ENCODE measurements at places on chromosomes 3 and 15.

DNA sequence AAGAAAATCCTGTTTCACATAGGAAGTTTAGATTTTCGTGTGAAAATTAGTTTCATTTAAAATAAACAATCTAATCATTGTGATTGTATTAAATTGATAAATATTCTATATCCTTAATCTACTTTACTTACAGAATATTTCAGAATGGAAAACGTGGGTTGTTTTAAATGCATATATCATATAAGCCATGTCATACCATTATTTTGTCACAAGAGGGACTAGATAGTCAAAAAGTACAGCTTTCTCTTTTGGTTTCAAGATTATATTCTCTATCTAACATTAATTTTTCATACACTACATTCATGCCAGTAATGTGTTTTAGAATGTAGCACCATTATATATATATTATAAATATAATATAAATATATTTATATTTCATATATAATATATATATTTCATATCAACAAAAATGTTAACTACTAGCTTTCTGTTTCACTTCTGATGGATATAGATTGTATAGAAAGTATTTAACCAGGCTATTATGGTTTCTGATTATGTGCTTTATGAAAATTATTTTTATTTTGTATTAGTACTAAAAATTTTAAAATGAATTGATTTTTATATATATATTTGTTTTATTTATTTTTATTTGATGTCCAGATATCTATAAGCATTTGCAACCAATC, 45.3 kb downstream of the OSTN start:
- DNase-seq, result no peak

- no peak for DNase-seq
Observed at GRCh38 chr15:58438956-58439355, 7.2 kb downstream of the LIPC start.

GRCh38 chr3:194098081-194098842, 37.7 kb upstream of the HES1 start:
- DNase-seq, result no peak

DNA sequence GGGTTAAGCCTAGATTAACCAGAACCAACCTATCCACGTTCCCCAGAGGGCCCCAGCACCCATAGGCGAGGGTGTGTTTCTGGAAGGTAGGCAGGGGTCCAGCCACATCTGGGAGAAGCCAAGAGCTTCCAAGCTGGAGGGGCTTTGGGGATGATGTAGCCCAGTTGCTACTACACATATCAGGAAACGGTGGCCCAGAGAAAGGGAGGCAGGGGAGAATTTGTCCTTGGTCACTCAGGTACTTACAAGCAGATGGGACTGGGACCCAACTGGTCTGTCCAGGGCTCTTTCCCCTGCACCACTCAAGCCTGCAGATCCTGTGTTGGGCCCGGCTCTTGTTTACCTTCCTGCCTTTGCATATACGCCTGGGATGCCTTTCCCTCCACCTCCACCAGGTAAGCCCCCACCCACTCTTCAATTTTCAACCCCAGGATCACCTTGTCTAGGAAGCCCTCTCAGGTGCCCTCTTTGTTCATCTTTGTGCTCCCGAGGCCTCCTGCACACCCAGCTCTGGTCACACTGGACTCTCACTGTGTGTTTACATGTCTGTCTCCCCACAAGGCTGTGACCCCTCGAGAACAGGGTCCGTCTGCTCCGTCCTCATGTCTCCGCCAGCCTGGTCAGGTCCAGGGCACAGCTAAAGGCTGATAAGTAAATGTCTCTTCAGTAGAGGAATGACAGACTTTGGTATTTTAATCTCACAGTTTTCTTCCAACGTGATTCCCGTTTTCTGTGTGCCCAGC, 204.4 kb upstream of the LINGO1 start:
- DNase-seq, result no peak

DNA sequence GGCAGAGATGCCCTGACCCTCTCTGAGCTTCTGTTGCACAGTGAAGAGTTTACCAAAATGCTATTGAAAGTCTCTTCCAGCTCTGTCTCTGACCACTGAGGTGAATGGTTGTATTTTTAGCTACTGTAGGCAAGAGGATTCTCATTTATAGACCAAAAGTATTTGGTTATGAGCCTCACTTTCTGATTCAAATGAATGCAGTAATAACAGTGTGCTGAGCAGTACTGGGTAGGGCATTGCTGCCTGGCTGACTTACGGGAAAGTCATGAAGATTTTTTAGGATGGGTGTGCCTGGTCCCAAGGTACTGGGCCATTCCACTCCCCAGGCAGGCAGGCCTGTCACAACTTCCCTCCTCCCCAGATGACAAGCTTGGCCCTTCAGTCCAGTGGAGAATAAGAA, 15.5 kb downstream of the PLA1A start:
- no peak for DNase-seq

GRCh38 chr3:55880357-55880756, 393.3 kb upstream of the WNT5A start:
- no peak for DNase-seq

- DNase-seq, result no peak
Observed at GRCh38 chr3:183393625-183394024, 34.8 kb downstream of the MCF2L2 start.

DNA sequence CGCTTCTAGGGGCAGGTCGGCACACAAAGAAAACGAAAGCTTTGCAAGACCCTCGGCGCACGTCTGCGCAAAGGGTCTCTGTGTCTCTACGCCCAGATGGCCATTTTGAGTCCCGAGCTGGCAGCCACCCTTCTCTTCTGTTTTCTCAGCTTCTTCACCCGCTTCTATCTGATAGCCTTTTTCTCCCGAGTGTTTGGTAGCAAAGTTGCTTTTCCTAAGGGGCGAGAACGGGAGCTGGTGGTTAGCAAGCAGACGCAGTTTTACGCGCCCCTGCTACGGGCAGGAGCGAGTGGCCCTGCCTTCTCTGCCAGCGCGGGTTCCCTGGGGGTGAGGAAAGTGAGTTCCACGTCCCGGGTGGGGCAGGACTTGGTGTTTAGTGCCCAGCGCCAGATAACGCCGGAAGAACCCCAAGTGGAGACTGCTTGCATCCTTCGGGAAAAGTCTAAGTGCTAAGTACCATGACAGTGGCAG, 2.9 kb upstream of the MKRN2 start:
- no peak for DNase-seq

DNA sequence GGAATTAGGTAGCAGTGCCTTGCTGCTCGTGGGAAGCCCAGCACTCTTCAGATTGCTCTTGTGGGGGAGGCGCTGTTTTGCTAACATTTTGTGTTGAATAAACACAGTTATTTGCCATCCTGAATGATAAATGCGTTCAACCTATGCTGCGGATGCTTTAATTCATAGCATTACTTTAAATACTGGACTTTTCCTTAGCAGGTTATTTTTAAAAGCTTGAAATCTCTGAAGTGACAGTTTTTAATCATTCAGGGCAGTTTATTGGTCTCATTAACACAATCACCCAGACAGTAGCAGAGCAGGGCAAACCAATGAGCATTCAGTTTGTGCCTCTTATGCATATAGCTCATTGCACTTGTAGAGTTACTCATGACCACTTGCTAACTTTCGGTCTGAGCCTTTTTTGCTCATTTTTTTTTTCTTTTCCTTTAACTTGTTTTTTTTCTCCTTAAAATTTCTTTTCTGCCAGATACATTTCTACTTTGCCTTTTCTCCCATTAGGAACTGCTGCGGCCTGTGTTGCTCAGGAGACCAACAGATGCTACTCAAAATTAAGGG, 5.2 kb downstream of the CACNA2D3 start:
- DNase-seq, result no peak

DNA sequence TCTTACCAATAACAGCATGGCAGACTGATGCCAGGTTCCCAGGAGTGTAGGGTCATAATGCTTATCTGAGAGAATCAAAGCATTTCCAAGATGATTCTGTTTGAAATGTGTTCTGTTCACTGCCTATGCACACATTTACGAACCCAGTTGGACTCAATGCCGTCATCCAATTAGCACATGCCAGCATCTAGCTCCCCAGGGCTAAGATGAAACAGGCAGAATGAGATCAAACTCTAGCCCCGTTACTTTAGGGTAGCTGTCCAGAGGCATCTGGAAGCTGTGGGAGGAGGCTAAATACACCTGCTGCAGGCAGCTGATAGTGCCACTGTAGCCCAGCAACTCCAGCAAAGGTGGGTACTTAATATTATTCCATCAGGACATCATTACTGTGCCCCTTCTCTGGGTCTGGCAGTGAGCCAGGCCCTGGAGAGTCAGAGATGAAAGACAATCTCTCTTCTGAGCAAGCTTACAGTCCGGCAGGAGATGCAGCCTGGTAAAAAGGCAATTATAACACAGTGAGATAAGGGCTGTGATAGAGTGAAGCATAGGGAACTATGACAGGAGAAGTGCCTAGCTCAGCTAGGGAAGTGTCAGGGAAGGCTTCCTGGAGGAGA, 156.4 kb upstream of the PPP2R3A start:
- no peak for DNase-seq

GRCh38 chr3:36647423-36647853, 116.9 kb downstream of the DCLK3 start:
- no peak for DNase-seq

DNA sequence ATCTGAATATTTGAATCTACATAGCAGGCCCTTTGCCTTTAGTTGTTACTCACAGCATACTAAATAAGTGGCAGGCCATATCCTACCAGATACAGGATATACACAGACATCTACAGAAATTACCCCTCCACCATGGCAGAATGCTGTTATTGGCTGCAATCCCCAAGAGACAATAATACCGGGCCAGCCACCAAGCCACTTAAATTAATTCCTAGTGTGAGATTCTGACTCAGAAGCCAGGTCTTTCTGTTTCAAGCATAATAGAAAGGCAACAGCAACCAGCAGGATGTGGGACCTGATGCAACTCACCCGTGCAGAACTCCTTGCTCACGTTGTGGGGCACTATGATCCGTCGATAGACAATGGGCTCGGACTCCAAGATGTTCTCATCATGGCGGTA, 39.8 kb downstream of the CLK3 start:
- no peak for DNase-seq

DNA sequence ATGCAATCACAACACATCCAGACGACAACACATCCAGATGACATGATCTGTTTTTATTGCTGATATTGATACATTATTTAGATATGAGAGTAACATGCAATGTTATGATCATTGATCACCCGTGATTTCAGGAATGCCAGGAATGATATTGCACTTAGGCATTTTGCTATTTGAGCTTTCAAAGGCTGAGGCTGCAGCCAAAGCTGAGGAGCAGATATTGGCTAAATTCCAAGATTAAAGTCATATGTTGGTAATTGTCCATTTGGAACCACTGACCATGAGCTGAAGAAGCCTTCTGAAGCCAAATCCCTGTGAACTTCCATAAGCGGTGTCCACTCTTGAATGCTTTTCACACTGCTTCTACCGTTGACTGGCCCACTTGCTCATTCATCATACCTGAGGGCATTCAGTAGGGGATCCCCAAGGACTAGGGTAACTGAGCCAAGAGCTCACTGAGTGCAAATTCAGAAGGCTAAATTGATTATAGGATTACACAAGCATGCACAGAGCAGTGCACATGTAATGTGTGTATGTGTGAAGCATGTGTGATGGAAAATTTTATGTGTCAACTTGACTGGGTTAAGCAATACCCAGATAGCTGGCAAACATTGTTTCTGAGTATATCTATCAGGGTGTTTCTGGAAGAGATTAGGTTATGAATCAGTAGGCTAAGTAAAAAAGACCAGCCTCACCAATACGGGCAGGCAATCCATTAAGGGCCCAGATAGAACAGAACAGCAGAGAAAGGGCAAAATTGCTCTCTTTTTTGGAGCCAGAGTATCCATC, 92.1 kb upstream of the PLAAT1 start:
- DNase-seq, result no peak

GRCh38 chr3:49422379-49423248, at the start of gene AMT:
Gene AMT, minus strand, starts transcription at chr3:49422473. Its CDS starts 23 bp downstream, at chr3:49422450.
- DNase-seq, result no peak

- no peak for DNase-seq
Observed at GRCh38 chr15:65338366-65338765, 33.9 kb downstream of the RNU5B-1 start.

DNA sequence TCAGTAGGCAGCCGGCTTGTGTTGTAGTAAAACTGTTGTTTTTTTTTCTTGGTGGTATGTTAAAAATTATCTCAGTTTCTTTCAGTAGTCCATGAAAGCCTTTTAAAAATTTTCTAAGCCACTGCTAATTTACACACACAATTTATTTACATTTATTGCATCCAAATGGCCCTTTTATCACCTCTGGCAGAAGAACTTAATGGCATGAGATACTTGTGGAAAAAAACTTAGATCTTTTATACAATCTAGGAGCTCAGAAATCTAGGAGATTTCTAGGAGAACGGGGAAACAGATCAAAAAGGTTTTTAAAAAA, 1.4 kb downstream of the PPP2R3A start:
- no peak for DNase-seq

DNA sequence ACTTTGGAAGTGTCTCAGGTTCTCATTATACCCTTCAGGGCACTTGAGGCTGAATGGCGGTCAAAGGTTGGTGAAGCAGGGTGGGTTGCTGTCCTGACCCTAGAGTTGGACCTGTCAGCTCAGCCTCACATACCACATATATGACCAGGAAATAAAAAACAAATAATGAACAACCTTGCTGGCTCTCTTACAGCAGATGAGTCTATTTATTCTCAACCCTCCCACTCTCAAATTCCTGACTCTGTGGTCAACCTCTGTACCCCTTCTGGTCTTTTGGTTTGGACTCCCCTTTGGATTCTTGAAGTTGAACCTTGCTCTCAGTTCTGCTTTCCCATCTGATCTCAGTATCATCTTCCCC, 16.9 kb downstream of the PPP2R3A start:
- DNase-seq, result no peak

DNA sequence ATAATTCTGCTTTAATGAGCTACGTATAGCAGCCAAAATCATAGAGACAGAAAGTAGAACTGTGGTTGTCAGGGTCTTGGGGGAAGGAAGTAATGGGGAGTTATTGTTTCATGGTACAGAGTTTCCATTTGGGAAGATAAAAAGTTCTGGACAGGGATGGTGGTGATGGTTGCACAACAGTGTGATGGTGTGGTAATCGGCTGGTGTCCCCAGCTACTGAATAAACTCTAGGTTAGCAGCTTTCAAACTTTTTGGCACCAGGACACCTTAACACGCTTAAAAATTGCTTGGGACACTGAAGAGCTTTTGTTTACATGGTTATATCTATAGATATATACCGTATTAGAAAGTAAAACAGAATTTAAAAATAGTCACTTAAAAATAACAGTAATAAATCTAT, 166.0 kb downstream of the NEK11 start:
- DNase-seq, result no peak

DNA sequence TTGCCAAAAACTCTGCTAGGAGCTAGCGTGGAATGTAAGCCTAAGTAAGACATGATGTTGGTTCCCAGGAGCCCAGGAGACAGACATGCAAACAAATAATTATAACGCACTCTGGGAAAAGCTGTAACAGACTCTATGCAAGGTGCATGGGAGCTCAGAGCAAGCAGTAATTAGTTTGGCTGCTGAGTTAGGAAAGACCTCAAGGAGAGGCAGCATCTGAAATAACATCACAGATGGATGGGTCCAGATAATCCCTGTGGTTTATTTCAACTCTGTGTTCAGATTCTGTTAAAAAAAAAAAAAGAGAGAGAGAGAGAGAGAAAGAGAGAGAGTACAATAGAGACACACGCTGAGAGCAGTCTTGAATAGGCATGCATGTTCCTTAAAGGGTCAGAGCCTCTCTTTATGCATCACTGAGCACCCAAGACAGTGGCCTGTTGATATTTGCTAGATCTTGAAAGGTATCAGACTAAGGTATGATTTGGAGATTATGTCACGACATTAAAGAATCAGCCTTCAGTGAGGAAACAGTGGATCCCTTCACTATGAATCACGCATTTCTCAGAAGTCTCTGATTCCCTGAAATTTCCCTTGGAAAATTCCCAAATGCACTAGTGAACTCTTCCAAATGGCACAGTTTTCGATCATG, 124.4 kb upstream of the LIPC start:
- no peak for DNase-seq

- no peak for DNase-seq
Observed at GRCh38 chr3:154195620-154196356, 74.6 kb downstream of the ARHGEF26 start.

Data from esophagus squamous epithelium (tissue), 5 donors.